ENCODE measurements at places on chromosomes 6 and 20.

- peak; percentile 8 for DNase-seq
Observed at GRCh38 chr6:138038142-138038870, 68.9 kb downstream of the PERP start.

GRCh38 chr6:56002336-56002735, 126.9 kb upstream of the BMP5 start:
- DNase-seq = no peak

DNA sequence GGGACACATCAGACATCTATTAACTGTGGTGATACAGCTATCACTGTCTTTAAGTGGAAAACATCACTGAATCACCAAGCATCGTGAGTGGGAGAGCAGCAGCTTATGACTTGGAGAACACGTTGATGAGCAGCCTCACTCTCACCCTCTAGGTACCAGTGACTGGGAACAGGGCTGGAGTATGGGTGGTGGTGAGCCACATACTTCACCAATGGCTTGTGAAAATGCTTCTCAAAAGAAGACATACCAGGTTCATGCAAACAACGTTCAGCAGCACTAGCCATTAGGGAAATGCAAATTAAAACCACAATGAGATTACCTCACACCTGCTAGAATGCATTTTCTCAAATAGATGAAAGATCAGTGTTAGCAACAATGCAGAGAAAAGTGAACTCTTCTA, 25.3 kb downstream of the SNX5 start:
- DNase-seq = no peak

DNA sequence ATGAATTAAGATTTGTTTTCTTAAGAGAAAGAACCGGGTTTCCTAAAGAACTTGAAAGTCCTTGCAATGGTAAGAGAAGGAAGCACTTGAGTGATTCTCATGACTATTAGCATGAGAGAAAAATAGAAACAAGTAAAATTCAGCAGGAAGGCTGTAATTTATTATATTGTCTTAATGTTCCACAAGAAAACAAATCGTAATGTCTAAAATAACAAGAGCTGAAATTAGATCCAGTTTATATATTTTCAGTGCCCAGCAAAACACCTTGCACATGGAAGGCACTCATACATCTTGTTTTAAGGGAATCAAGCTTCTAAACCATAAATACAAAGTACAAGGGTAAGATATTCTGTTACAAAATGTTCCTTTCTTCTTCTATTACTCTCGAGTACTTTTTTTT, 229.4 kb upstream of the PLN start:
- no peak for DNase-seq

- DNase-seq = no peak
Observed at GRCh38 chr20:49385465-49385864, 97.0 kb downstream of the KCNB1 start.

DNA sequence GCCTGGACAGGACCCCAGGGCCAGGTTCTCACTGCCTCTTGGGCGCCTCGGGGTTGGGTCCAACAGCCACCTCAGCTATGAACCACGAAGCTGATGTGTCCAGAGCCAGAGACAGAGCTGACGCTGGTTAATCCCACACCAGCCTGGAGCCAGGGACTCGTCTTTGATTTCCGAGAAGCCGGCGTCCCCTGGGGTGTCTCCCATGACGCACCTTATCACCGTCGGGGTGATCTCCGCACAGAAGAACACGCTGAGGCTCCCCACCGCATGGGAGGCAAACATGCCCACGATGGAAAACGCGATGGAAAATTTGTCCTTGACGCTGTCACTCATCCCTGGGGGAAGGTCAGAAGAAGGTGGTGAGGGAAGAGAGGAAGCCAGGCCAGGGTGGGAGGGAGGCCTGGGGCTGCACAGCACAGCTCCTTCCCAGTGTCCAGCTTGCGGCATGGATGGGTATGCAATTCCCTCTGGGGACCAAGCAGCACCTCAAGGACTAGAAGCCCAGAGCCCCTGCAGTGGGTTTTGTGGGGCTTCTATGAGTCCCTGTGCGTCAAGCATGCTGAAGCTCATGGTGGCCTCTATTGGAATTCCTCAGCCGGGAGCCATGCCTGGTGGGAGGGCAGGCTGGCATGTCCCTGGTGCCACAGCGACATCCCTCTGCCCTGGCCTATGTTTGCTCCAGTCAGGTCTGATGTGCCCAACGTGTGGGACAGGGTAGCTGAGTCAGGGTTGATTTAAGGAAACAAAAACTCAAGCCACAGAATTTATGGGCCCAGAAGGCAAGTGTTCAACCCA, 25.1 kb downstream of the PSMG4 start:
- no peak for DNase-seq

- DNase-seq = no peak
Observed at GRCh38 chr20:1209447-1210387, 6.5 kb downstream of the C20orf202 start.

DNA sequence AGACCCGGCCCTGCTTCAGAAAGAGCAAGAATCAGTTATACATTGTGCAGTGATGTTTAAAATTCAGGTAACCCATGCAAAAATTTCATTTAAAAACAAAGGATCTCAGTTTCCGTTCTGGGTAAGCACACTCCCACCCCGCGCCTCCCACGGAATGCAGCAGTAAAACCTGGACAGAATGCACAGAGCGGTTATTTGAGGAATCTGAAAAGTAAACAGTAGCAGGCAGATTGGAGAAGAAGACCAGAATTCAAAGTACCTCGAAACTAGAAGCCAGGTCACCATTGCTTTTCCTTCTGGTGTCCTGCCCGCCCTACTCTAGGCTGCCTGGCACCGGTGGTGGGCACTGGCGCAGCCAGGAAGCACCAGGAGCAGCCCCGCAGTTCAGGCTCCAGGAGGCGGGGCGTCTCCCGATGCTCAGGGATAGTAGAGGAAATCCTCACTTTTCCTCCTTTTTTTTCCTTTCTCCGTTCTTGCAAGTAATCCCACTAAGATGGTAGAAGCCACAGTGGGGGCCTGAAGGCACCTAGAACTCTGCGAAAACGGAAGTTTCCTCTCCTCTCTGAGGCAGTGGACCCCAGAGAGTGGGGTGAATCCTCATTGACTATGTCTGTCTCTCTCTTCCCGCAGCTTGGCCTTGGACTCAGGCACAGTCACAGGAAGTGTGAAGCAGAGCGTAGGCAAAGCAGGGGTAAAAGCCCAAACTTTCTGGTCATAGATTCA, 28.3 kb downstream of the METTL24 start:
- DNase-seq = no peak

- peak; percentile 55 for DNase-seq
Observed at GRCh38 chr6:37483917-37484785, 15.5 kb downstream of the CCDC167 start.

- no peak for DNase-seq
Observed at GRCh38 chr6:117272891-117273290, 7.5 kb downstream of the VGLL2 start.

GRCh38 chr6:37809197-37809543, 10.4 kb upstream of the ZFAND3 start:
- DNase-seq = no peak

DNA sequence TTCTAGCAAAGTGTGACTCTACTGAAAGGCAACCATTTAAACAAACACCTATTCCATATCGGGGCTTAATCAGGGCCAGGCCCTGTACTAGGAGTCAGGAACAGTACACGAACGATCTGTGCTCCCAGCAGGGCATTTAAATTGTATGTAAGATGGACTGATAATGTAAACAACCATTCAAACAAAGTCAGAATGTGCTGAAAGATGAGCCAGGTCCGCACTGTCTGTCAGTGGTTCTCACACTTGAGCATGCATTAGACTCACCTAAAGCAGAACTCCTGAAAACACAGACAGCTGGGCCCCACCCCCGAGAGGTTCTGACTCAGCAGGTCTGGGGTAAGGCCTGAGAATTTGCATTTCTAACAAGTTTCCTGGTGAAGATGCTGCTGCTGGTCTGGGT, 81.6 kb downstream of the PXDC1 start:
- no peak for DNase-seq

GRCh38 chr20:38714308-38714707, 10.0 kb upstream of the SLC32A1 start:
- DNase-seq = peak; percentile 90

- no peak for DNase-seq
Observed at GRCh38 chr20:18187020-18187419, 49.4 kb downstream of the KAT14 start.

DNA sequence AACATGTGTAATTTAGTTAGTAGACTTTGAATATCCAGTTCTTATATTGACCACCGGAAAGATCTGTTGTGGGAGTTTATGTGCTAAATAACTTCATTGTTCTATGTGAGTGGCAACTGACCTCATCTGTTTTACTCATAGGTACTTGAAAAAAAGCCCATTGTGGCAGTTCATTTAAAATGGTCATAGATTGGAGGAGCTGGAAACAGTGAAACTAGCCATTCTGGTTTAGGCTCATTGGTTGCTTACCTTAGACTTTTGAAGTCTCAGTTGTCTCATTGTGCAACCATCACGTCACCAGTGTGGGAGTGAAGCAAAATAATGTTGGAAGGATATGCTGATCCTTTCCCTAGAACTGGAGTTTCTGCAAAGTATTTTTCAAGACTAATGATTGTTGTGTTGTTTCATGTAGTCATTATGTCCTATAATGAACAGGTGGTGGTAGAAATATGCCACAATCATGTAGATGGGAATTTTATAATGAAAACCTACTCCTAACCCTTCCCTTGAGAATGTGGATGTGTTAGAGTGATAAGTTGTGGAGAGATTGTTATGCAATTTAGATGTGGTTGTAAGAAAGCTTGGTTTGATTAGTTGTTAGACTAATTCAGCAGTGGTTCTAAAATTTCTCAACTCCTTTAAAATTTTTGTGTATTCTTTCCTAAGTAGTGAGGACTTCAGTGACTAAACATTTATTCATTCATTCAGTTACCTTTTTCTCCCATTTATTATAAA, 18.3 kb downstream of the DSP start:
- DNase-seq = no peak

GRCh38 chr6:37011656-37012378, 6.4 kb downstream of the FGD2 start:
- no peak for DNase-seq

All from NCI-H1436 (cell line).